HTR-8/SVneo (cell line): ENCODE measurements at places on chromosomes 7 and 10.

DNA sequence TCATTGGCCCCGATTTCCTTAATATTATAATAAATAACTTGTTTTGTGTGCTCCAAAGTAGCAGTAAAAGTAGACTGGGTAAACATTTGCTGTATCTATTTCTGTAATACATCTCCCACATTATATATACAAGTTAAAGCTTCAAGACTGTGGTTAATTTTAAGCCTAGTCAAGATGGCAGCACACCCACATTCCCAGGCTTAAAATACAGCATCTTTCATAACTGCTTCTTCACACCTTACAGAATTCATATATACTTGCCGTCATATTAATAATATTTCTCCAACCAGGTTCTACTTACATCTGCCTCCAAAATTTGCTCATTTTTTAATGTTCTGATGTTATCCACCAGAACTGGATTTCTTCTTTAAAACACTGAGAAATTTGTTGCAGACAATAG, 85.6 kb downstream of the NRCAM start:
- no peak for DNase-seq

DNA sequence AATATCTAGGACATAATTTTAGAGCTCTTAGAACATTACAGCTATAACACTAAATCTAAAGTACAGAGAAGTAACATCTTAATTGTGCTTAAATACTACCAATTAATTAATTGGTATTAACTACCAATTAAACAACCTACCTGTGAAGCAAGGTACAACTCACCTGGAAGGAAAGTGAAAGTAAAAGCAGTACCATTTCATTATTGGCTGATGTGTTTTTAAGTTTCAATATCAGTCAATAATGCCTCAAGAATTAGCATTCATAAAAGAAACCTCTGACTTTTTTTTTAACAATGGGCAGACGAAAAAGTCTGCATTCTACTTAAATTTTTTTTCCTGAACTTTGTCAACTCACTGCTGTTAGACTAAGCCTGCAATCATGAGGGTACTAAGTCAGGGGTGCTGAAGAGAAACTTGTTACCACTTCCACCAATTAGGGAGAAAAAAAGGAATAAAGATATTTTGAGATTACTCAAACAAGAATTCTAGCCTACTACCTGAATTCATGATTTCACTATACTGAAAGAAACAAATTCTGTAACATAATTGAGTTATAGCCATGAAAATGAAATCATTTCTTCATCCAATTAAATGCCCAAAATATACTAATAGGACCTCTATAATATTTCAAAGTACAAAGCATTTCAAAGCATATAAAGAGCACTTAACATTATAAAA, 19.9 kb downstream of the UPF2 start:
- DNase-seq = no peak

DNA sequence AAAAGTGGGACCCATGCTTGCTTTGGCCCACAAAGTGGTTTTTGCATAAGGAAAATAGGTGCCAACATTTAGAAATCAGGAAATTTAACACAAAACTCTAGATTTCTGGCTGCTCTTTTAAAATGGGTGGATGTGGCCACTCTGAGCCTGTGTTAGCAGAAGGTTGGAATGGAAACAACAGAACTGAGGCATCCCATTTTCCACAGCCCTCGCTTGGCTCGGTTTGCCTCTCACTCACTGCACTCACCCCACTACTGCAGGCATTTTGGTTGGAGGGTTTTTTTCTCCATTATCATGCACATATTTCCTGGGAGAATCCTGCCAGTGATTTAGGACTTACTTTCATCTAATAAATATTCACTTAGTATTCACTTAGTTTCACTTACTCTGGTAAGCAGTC, 178.9 kb downstream of the BICC1 start:
- DNase-seq = no peak

DNA sequence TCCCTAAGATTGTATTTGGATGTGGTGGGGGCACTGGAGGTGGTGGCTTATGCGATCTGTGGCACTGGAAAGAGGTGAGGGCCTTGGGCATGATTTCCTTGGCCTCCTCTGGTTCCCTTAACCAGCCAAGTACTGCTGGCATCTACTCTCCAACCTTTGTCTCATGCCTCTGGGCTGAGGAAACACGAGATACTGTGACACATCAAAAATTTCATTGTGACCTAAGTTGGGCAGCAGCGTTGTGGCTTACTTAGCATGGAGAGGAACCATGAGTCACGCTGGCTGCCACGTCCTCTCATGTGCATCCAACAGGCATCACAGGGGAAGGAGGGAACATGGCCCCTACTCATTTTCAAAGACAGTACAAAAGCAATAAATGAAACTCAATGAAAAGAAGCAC, 29.7 kb upstream of the GSDME start:
- DNase-seq = peak; percentile 74

GRCh38 chr7:151039850-151040548, 8.3 kb upstream of the ASIC3 start:
- DNase-seq = no peak

DNA sequence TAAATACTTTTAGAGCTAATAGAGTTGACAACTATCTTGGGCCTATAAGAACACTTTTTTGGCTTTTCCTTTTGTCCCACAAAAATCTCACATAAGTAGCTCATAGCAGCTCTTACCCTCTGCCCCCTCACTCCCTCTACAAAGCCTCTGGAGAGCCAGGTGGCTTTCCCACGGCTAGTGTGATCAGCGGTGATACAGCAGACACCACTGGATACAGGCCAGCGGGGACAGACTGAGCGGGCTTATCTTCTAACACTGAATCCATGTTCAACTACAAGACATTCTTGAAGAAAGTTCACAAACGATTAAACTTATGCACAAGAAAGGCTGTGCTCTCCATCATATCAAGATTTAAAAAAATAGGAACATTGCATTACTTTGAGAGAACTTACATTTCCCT, 377.2 kb downstream of the PARD3 start:
- DNase-seq = no peak

DNA sequence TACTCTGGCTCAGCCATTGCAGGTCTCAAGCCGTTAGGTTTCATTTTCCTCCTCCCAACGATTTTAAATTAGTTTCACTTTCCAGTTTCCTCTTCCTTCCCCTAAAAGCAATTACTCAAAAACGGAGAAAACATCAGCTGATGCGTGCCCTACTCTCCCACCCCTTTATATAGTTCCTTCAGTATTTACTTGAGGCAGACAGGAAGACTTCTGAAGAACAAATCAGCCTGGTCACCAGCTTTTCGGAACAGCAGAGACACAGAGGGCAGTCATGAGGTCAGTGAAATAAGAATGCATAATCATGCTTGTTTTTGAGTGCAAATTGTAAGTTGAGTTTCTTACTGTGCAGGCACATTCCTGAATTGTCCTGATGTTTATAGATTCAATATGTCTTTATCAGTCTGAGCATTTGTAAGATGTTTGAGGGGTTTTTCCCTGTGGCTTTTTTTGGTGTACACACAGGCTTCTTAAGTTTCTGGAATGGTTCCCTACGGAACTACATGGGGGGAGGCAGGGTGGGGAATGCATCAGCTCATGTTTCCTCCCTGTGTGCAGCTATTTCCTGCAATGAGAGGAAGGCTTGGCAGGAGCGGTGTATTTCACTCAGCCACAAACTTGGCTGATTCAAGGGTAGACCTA, at the start of gene IFIT3:
TSS of gene IFIT3 (plus strand) at position 195 of the 639 bp plus-strand sequence. CDS start at position 272, 77 bp downstream.
- DNase-seq = peak; percentile 78

DNA sequence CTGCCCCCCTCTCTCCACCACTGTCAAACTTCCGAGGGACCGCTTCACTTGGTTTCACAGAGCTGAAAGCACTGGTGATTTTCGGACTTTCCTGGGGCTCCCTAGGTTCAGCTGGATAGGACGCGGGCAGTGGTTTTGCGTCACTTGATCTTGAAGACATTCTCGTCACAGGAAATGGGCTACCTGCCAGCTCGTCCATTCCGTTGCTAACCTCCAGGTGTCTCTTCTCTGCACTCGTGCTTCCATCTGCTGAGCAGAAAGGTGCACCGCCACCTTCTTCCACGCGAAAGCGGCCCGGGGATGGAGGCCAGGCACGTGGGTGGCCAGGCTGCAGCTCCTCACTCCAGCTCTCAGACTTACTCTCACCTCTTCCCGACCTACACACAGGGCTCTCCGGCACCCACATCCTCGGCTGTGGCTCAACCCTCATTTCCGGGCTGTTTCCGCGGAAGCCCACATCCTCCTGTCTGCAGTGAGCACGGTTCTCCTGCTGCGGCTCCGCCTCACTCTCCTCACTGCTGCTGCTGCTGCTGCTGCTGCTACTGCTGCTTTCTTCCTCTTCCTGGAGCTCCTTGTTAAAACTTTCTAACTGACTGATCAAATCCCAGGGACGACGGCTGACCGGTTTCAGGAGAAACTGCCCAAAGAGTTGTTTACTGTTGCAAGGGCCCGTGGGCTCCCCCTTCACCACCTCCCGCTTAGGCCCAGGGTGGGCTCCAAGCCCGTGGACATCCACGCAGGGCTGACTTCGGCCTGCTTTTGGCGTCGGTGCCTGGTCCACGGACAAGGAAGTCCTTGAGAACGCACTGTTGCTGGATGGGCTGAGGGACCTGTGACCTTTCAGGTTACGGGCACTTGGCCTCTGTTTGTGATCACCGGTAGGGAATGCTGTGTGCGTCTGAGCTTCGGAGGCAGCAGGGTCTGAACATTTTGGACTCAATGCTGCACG, 32.1 kb downstream of the JCAD start:
- no peak for DNase-seq

DNA sequence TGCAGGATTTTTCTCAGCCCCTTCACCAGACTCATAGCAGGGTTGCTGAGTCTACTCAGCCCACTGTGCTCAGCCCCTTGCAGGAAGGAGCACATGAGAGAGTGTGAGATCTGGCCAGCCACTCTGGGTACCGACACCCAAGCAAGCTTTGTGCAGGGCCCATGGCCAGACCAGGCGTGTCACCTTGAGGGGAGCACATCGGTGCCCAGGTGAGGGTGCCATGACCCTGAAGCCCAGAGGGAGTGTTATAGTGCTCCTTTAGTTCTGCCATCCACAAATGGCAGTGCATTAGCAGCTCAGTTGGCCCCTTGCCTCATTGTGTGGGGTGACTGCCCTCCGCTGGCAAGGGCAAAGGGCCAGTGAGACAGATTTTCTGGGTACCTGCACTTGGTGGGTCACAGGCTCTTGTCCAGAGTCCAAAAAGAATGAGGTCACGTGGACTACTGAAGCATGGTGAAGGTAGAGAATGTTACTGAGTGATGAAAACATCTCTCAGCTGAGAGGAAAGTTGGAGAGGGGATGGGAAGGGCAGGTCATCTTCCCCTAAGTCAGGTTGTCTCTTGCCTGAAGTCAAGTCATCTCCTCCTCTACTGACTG, 181.8 kb downstream of the MACC1 start:
- no peak for DNase-seq

GRCh38 chr7:28498636-28499035, 86.3 kb downstream of the CREB5 start:
- DNase-seq = no peak

GRCh38 chr7:130344271-130344866, at the start of gene CPA5:
CPA5 (plus strand) TSS chr7:130344816; CDS start chr7:130346486, 1,670 bp downstream.
- DNase-seq = no peak

DNA sequence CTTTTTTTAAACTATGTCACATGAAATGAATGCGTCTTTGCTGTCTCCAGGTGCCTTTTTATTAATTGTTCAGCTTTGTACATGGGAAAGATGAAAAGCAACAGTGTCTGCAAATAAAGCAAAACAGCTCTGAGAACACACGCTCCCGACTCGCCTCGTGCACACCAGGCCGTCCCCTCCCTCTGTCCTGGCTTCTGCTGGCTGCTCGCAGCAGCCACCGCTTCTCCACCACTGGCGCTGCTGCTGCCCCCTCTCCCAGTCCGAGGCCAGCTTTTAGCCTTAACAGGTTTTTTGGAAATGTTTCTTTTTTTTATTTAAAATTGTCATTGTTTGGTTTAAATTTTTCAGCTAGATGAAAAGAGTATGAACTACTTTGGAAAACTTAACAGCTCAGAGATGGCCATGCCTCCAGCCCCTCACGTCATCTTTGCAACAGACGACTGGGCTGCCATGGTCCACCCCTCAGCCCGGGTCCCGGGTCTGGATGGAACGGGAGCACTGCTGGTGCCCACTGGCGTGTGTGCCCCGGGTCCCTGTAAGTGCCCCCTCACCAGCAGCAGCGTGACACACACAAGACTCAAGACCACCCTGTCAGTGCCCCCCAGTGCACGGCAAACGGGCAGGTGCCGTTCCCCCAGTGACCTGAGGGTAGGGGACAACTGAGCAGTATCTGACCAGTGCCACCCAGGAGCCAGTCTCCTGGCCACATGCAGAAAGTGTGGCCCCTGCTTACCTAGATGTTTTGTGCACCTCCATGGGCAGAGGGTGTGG, 415.6 kb upstream of the FOXK1 start:
- no peak for DNase-seq

- no peak for DNase-seq
Observed at GRCh38 chr10:88473989-88474883, 108.9 kb downstream of the RNLS start.

DNA sequence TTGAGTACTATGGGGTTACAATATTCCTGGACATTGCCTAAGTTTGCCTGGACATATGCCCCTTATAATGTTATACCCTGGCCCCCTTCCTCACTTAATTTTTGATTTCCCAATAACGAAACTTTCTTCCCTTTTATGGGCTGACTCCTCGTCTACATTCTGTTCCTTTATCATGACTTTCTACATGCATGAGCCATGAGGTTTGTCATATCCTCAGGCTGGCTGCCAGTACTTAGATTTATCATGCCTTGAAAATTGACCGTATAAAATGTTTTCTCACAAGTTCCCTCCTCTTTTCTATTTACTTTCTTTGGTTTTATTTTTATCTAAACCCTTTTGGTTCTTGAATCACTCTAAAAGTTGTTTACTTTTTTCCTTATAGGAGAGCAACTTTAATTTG, 4.7 kb downstream of the DNAH11 start:
- DNase-seq = no peak

GRCh38 chr10:86372784-86373239, 6.2 kb upstream of the GRID1 start:
- DNase-seq = no peak
